Caki2 (cell line): ENCODE measurements at places on chromosomes 5 and 9. TPM values are rescaled to one million over a fixed set of nuclear protein-coding genes. Genes with fewer than 3 reads are reported as not detected.
A peak's percentile ranks its signal among the peaks of the same experiment; 100 is the strongest.

- DNase-seq = no peak
Observed at GRCh38 chr5:56012281-56012963, 17.7 kb upstream of the IL6ST start.

DNA sequence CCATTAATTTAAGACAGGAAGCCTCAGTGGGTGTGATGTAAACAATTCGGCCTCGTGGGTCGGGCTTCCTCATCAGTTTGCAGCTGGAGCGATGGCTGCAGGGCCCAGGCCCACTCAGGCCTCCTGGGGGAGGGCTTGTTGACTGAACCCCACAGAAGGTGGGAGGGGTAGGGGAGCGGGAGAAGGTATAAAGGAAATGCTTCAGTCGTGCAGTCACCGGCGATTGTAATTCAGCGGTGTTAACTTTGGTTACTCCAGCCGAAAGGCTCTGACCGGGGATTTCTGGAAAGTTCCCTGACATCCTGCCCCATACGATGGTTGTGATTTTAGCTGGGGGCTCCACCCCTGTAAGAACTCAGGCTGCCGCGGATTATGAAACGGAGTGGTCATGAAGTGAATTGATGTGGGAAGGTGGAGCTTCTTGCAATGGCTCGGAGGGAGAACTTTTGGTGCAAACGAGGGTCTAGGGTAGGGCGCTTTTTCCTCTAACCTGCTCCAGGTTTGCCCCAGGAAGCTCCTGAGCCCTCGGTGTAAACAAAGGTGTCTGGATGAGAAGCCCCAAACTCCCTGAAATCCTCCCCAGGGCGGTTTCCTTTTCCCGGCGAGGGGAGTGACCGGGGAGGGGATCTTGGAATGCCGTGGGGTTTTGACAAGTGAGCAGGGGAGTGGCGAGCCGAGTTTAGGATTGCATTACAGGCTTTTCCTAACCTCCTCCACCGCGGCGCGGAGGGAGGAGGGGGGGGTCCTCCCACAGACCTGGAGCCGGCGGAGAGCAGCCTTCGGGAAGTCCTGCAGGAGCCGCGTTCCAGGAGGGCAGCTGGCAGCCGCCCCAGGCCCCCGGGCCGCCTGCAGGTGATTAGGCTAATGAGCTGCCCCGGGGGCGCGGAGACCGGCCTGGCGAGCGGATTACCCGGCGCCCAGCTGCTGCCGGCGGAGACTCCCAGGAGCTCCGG is 215.5 kb downstream of the PDZD2 start:
- no peak for DNase-seq

The SLC4A9 gene
- not detected in 2 replicates for total RNA-seq

DNA sequence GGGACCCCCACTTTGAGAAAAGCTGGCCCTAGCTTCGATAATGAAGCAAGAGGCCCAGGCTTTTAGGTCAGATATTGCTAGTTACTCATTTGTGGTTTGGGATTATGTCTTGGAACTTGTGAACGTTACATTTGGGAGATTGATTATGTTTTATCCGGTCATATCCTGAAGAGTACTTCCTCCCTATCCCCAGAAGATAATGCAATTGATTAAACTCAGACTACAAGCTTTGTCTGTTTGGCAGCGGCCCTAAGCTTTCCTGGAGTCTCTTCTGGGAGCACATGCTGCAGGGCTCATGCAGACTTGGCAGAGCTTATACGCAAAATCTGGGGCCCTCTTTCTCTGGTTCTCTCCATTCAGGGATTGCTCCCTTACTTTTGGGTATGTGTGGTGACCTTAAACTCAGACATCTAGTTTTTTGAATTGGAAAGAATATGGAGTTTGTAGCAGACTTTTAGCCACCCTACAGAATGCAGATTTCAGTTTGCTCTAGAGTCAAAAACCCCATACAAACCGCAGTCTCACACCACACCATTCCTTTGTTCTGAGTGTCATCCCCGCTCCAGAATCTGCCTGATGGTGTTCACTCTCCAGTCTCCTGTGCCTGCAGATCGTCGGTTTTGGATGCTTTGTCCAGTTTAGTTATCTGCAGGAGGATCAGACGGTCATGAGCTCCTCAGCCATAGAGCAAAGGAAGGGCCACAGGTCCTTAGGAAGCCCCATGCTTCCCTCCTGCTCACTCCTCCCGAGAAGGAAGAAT is 449.5 kb upstream of the TRPC7 start:
- DNase-seq = no peak

The PLEKHG4B gene
- not detected in 2 replicates for total RNA-seq

- DNase-seq = no peak
Observed at GRCh38 chr5:157455057-157455456, 5.0 kb upstream of the NIPAL4 start.

DNA sequence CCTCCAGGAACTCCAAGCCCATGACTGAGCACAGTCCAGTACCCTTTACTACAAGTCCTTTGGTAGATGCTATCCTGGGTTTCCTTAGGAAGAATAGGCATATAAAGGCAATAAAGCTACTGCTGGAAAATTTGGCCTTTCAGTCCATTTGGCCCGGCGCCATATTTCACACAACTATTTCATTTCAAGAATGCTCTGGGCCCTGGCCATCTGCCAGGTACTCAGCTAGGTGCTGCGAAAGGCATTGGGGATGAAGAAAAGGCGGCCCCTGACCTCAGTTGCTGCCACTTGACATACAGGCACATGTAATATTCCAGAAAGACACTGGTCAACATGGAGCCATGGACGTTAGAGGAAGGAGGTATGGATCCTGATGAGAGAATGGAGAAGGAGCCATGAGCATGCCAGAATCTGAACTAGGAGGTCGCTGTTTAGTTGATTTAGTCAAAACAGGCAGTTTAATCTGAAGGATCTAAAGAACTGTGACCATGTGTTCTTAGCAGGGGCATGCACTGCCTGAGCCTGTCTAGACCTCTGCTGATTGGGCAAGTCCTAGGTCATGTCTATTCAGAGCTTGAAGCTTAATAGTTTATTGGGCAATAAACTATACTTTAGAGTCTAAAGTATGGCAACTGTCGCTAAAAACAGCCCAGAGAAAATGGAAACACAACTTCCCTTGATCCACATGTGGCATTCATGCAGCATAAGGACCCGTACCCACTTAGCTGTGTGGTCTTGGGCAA is 149.3 kb downstream of the MELK start:
- DNase-seq = no peak

The LRRC19 gene
- not detected in 2 replicates for total RNA-seq

The GABRA6 gene
- total RNA-seq = not detected in 2 replicates

DNA sequence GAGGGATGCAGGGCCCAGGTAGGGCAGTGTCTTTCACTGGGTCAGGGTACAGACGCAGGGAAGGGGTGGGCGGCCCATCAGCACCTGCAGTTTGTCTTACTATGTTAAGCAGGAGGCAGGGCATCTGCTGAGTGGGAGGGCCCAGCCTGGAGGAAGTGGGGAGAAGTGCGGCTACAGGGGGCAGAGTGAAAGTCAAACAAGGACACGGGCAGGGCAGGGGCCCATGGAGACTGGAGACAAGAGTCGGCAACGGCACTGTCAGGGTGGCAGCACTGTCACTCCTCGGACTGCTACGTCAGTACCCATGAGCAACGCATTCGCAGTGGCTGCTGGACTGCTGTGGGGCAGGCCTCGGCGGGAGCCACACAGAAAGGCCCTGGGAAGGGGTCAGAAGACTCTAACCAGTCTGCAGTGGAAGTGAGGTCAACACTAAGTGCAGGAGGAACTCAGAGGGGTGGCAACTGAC is 19.7 kb downstream of the CAMSAP1 start:
- DNase-seq = no peak

The GLRA1 gene
- total RNA-seq = not detected in 2 replicates

The CSF2 gene
- total RNA-seq = not detected in 2 replicates

The CMYA5 gene
- total RNA-seq = 0.03 TPM in 1 of 2 replicates, not detected in the other

DNA sequence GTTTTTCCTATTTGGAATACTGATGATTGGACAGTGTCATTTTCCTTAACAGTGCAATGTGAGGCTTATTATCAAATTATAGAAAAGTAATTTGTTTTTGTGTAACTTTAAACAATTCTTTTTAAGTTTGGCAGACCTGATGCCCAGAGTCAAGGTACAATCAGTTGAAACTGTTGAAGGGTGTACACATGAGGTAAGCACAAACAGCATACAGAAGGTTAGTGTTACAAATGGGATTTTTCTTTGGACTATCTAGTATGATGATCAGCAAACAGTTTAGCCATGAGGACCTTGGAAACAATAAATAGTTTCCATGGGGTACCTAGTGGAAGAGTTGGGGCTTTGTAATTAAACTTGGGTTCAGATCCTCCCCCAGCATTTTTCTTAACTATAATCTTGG is 16.2 kb downstream of the MTREX start:
- DNase-seq = no peak

GRCh38 chr5:107376546-107377276 is 294.0 kb downstream of the EFNA5 start:
- peak; percentile 67 for DNase-seq

GRCh38 chr9:98550206-98550820 is 158.4 kb downstream of the GABBR2 start:
- DNase-seq = no peak

- DNase-seq = no peak
Observed at GRCh38 chr5:38575476-38575875, 19.0 kb upstream of the LIFR start.

The STK32A gene
- not detected in 2 replicates for total RNA-seq

- no peak for DNase-seq
Observed at GRCh38 chr9:89358985-89359384, 40.7 kb downstream of the SECISBP2 start.

The CENPH gene
- 58.3 and 75.7 TPM in 2 replicates for total RNA-seq

DNA sequence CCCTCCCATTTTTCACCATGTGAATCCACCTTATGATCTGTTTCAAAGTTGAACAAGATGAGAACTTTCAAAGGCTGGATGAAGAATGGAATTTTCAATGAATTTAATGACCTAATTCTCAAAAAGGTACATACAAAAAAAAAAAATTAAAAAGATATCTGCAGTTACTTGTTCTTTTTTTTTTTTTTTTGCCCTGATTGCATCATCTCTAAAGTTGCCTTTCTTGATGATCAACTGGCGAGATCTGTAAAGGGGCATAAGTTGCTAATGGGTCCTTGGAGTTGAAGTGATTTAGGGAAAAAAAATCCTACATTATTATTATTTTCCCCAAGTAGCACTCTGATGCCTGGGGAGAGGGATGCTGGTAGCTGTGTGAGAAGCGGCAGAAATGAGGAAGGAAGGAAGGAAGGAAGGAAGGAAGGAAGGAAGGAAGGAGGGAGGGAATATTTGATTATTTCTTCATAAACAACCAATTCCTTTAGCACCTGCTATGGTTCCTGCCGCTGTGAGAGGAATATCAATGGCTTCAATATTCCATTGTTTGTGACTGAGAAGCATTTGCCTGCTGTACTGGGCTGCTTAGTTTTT is 48.8 kb upstream of the CD180 start:
- no peak for DNase-seq

The TOR2A gene
- total RNA-seq = 2.3 and 2.6 TPM in 2 replicates

DNA sequence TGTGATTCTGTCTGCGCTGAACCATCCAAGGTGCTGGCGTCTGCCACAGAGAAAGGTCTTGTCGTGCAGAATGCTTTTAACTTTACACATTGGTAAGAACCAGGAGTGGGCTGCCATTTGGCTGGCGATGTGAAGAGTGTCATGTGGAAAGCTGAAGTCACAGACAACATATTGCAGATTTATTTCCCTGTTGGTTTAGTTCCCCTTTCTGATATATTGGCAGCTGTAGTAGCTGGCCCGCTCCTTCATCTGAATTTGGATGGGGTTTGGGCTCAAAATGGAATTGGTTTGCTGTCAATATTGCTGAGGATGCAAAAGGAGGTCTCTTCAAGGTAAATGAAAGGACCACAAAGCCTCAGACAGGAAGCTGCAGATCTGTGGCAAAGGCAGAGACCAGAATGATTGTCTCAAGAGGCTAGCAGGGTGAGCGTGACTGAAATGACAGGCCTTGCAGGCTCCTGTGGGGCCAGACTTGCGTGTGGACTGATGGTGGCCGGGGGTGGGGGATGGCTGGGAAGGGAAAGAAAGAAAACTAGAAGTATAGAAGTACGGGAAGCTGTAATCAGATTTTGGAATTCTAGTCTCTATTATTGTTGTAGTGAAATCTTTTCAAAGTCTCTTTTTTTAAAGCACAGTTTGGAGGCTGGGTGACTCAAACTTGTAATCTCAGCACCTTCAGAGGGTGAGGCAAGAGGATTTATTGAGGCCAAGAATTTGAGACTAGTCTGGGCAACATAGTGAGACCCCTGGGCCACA is 25.1 kb upstream of the CD180 start:
- no peak for DNase-seq

DNA sequence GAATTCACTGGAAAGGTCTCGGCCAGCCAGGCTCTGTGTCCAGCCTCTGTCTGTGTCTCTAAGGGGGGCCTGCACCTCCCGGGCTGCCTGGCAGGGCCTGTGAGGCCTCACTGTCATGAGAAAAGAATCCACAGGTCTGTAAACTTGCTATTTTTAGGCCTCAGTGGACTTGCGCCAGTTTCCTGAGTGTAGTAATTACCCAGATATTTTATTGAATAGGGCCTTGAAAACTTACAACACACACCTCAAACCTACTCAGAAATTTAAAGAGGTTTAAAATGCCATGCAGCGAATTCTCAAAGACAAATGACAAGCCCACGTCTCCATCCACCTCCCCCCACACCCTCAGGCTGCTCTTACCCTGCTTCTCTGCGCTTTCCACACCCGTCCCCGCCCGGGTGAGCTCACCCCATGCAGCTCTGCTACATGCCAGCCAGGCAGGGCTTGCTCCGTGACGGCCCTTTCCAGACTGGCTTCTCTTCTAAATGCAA is 8.8 kb upstream of the TENT4A start:
- DNase-seq = no peak

The HTR4 gene
- total RNA-seq = not detected in 2 replicates

DNA sequence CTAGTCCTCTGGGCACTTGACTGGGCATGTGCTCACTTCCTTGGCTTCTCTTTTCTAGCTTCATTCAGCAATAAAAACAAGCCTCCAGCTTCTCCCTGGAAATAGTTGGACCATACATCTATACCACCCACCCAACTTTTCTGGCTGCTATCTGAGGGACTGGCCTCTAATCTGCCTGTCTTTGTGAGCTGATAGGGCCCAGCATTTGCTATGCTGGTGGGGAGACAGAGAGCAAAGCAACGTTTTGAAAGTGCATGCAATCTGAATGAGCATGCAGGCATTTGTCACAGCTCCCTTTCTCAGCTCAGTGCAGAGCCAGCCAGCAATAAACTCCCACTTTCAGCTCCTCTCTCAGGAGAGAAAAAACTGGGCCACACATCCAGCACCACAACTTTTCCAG is 50.7 kb upstream of the ISOC1 start:
- no peak for DNase-seq

- no peak for DNase-seq
Observed at GRCh38 chr5:128002425-128002824, 81.1 kb upstream of the SLC12A2 start.

- DNase-seq = no peak
Observed at GRCh38 chr5:160480652-160481051, 59.0 kb downstream of the PTTG1 start.

- DNase-seq = peak; percentile 57
Observed at GRCh38 chr9:131658377-131659129, 81.3 kb downstream of the RAPGEF1 start.

DNA sequence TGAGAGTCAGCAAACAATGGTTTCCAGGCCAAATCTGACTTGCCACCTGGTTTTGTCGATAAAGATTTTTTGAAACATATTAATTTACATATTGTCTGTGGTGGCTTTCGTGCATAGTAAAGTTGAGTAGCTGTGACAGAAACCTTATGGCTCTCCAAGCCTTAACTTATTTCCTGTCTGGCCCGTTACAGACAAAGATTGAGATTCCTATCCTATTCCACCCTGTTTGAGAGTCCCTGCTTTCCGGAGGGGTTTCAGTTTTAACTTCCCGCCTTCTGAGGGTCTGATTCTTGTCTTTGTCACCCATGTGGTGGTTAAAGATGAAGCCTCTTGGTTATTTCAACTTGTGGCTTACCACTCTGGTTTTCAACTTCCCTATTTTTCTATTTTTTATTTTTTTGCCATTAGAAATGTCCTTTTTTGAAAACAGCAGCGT is 11.4 kb downstream of the OTULIN start:
- DNase-seq = no peak
